ENCODE measurements at places on chromosomes 6 and 20.

GRCh38 chr6:107820338-107821261, 3.5 kb downstream of the SCML4 start:
- DNase-seq = no peak

DNA sequence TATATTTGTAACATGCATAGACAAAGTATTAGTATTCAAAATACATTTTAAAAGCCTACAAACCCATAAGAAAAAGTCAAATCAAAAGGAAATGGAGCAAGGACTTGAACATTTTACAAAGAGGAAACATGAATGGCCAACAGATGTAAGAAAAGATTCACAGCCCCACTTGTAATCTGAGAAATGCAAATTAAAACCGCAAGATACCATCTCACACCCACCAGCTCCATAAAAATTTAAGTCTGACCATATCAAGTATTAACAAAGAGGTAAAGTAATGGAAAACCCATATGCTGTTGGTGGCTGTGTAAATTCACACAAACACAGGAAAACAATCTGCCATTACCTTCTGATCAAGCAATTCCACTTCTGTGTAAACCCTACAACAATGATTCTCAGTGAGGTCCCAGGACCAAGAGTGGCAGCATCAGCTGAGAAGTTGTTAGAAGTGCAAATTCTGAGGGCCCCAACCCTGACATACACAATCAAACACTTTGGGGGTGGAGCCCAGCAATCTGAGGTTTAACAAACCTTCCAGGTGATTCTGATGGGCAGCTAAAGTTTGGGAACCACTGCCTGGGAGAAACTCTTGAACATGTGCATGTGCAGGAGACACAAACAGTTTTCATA, 30.9 kb downstream of the BCL2L1 start:
- DNase-seq = no peak

GRCh38 chr6:111591370-111591900, 14.2 kb downstream of the TRAF3IP2 start:
- no peak for DNase-seq

DNA sequence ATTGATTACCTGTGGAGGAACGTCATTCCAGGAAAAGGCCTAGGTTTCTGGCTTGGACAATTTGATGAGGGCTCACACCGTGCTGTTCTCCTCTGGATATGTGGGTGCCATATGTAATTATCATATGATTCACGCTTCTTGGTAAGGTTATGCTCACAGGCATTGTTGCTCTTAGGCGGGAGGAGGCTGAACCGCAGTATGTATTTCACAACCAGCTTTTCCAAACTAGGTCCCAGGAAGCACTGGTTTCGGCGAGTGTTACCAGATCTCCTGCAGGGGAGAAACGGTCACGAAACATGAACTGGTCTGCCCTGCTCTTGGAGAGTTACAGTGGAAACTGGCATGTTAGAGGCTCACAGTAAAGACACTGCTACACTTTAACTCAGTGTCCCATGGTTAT, 793 bp upstream of the FAM50B start:
- DNase-seq = no peak

GRCh38 chr6:100342830-100343229, 121.9 kb downstream of the SIM1 start:
- DNase-seq = no peak

DNA sequence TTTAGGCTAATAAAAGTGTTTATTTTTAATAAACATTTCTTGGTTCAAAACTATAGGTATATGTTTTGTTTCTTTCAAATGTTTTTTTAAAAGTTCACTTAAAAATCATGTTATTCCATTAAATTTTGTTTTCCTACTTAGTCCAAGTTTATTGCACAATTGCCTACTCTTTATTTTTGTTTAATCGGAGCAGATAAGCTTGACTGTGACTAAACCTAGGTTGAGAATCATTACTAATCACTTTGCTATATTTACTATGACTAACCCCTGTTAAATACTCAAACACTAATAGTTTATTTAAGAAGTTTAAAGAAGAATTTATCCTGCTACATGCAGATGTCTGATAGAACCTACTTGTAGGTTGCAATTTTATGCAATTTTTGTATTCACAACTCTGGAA, 18.8 kb downstream of the MAP3K4 start:
- no peak for DNase-seq

DNA sequence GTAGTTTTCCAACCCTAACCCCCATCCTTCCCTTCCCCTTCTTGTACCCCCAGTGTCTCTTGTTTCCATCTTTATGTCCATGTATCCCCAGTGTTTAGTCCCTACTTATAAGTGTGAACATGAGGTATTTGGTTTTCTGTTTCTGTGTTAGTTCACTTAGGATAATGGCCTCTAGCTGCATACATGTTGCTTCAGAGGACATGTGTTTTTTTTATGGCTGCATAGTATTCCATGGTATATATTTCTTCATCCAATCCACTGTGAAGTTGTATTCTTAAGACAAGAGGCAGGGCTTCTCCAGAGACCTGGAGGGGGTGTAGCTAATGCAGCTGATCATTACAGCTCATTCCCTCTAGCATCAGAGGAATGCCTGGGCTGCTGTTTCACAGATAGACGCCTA, 4.2 kb downstream of the DNAH8 start:
- DNase-seq = no peak
